Activated CD4-positive, alpha-beta T cell treated with anti-CD3 and anti-CD28 coated beads for 48 hours (primary cell): ENCODE measurements at places on chromosomes 13 and 19.

- DNase-seq = no peak
Observed at GRCh38 chr19:29624489-29625185, 18.6 kb downstream of the POP4 start.

DNA sequence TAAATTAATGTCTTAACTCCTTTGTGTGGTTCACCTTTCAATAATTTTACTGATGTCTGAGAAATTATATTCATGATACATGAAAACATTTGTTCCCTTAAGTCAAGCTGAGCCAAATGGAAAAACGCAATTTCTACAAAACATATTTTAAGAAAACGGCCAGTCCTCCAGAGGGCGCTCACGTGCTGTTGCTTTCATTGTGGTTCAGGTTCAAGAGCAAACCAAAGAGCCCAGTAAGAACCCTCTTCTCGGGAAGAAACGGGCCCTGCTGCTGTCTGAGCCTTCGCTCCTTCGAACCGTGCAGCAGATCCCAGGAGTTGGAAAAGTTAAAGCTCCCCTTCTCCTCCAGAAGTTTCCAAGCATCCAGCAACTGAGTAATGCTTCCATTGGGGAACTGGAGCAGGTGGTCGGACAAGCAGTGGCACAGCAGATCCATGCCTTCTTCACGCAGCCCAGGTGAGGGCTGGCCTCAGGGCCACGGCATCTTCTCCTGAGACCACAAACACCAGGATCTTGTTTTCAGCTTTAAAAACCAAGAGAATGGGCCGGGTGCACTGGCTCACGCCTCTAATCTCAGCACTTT is 4.3 kb downstream of the FAAP24 start:
- DNase-seq = peak; percentile 82

DNA sequence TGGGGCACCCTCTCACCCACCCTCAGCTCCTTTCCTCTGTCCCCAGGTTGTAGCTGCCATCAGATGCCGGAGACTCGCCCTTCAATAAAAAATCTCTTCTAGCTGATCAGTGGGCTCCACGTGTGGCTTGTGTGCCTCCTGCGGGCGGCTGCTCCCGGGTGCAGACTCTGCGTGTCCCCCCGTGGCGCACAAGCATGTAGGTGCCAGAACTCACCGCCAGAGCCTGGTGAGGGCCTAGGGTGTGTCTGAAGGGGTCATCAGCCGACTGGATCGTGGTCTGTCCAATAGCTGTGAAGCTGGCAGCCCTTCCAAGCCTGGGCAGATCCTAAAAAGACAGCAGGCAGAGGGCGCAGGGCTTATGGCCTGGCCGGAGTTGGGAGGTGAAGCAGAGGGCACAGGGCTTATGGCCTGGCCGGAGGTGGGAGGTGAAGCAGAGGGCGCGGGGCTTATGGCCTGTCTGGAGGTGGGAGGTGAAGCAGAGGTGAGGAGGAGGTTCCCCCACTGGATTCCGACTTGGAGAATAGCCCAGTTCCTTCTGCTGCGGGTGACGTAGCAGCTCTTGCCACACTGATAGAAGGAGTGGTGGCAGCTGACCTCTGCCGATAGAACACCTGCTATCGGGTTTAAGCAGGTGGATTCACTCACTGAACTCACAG is 11.7 kb downstream of the NOP53 start:
- no peak for DNase-seq

GRCh38 chr13:99540530-99540929 is 39.3 kb downstream of the TM9SF2 start:
- DNase-seq = no peak

DNA sequence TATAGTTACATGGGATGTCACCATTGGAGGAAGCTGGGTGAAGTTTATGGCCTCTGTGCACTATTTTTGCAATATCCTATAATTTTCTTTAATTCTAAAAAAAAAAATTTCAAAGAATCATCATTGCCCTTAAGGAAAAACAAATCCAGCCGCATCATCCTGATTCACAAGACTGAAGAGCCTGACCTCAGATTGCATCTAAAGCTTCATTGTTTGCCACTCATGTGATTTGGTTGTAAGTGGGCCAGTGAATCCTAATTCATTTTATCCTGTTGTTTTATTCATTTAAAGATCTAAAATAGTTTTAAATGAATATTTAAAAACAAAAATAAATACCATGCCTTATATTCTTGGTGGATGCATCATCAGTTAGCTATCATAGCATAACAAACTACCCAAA is 504.5 kb downstream of the TBC1D4 start:
- DNase-seq = no peak

DNA sequence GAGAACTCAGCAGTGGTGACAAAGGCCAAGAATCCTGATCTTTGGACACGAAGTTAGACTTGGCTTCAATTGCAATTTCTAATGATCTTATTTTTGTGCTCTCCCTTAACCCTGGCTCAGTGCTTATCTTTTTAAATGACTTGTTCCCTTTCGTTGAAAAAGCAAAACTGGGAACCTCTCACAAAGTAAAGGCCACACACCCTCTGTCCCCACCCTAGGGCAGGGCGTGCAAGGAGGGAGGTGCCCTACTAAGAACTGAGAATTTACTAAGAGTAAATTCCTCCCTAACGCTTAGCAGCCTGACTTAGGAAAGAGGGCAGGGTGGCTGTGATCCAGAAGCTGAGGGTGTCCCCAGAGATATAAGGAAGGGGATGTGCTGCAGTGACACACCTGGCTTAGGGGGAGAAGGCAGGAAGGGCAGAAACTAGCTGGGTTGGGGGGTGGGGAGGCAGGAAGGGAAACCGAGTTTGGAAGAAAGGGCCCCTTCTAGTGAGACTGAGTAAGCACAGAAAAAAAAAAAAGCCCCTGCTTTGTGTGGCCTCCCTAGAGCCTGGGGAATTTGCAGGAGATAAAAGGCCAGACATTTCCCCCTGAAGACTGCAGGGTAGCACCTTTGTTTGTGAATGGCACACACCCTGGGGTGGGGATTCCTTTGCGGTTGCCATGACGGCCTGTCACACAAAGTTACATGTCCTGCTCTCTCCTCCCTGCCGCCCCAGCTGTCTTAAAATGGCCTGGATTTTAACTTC is 435.1 kb downstream of the EFNB2 start:
- DNase-seq = no peak

DNA sequence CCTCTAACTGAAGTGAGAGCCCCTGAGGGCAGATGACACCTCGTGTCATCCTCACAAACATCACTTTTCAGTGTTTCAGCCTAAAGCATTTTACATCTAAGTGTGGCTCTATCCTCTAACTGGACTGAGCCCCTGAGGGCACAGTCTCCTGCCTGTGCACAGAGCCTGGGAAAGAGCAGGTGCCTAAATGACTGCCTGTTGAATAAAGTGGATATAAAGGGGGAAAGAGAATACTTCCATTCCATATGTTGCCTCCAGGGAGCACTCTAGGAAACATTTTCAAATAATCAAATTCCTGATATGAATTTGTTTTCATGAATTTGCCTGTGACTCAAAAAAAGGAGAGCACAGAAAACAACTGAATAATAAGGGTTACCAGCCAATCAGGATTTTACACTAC is 32.2 kb downstream of the CNMD start:
- DNase-seq = no peak

DNA sequence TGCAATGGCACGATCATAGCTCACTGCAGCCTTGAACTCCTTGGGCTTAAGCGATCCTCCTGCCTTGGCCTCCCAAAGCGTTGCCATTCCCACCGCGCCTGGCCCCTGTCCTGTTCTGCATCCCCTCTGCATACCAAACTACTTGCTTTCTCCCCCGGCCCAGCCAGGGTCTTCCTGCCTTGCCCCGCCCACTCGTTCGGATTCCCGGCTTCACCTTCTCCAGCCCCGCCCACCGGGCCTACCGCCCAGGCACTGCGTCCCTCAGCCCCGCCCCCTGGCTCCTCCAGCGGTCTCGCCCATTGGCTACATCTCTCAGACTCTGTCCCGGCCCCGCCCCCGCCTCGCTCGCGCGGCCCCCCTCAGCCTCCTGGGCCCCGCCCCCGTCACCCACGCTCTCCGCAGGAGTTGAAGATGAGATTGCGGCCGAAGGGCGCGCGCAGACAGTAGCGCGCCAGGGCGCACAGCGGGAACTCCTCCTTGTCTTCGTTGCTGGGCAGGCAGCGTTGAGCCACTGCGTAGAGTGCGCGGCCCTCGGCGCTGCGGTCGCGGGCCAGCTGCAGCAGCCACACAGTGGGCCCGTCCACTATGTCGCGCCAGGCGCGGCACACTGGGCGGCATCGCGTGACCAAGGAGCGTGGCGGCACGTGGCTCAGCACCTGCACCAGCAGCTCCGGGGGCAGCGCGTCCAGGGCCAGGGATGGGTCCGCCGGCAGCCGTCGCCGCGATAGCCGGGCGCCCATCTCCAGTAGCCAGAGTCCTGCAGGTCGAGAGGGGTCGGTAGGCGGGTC is 19.0 kb downstream of the MRPS12 start:
- peak; percentile 94 for DNase-seq

- no peak for DNase-seq
Observed at GRCh38 chr13:102863590-102863989, 17.8 kb downstream of the ERCC5 start.

GRCh38 chr13:68007576-68007975 is 777.4 kb upstream of the PCDH9 start:
- DNase-seq = no peak

DNA sequence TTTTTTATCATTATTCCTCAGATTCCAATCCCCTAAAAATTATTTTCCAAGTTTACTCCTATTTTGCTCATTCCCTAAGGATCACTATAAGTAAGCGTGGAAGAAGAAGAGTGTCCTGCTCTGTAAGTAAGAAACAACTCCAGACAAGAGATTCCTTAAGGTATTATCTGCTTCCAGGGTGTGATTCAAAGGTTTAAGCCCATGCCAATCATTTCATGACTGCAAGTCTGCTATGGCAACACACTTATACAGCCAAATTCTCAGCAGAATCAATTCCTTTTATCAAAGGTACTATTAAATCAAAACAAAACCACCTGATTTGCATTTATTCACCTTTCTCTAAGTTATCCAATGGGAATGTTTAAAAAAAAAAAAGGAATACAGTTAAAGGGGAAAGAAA is 43.7 kb downstream of the FOXO1 start:
- no peak for DNase-seq

GRCh38 chr19:10037367-10037766 is 24.1 kb downstream of the RDH8 start:
- DNase-seq = no peak

GRCh38 chr19:39953915-39954314 is 17.1 kb upstream of the PSMC4 start:
- DNase-seq = no peak

DNA sequence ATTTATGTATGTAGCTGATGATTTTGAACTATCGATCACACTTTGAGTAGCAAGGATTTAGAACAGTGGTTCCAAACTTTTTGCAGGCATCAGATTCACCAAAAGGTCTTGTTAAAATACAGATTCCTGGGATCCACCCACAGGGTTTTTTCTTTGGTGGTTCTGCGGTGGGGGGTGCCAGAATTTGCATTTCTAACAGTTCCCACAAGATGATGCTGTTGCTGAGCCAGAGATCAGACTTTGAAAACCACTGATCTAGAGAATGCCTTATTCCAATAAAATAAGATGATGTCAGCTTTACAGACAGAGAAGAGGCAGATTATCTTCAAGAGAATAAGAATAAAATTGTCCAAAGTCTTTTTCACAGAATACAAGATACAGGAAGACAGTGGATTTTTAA is 80.9 kb upstream of the SHISA2 start:
- DNase-seq = no peak

DNA sequence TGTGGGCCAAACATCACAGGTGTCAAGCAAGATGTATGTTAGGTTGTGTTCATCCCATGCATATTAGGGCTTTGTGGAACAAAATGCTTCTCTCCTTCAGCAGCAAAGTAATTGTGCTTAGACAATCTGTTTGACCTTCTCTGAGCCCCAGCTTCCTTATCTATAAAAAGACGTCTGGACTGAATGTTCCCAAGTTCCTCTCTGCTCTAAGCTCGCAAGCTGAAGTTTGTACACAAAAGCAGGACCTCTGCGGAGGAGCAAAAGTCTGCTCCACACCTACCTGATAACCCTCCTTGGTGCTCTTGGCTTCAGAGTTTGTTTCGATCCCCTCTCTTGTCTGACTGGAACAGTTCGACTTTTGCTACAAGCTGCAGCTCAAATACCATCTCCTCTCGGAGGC is 95.7 kb upstream of the UBL3 start:
- DNase-seq = no peak

- DNase-seq = no peak
Observed at GRCh38 chr13:83955011-83955410, 72.7 kb upstream of the SLITRK1 start.

DNA sequence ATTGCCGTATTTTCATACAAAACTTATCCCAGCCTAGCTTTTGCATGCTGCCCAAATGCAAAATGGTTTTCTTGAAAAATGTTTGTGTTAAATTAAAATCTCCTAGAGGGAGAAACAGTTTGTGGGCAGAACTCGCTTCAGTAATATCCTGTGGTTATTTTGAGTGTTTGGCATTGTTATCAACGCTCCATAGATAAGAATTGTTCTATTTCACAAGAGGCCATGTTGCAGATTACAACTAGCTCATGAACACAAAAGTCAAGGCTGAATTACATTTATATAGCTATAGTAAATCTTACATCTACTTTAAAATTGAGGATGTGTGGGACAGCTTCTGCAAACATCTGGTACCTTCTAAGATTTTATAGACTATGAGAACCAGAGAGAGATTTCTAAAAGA is 447.9 kb downstream of the DCT start:
- no peak for DNase-seq

DNA sequence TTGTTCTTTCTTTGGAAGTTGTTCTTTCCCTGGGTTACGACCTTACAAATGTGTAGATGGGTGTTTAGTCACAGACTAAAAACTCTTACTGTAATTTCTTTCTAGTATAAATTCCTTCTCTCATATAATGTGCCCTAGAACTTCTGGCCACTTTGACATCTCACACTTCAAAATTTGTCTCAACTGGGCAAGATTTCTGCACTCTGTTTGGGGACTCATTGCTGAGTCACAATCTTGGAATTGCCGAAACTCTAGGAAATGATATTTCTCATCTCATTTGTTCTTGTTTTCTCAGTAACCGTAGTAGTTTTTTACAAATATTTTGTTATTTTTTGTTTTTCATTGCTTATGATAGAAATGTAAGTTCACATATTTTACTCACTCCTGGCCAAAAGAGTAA is 2523.2 kb upstream of the PCDH20 start:
- DNase-seq = no peak

- no peak for DNase-seq
Observed at GRCh38 chr19:34316741-34317301, 48.2 kb upstream of the GPI start.

- DNase-seq = no peak
Observed at GRCh38 chr19:28359431-28360414, 853.2 kb downstream of the UQCRFS1 start.

DNA sequence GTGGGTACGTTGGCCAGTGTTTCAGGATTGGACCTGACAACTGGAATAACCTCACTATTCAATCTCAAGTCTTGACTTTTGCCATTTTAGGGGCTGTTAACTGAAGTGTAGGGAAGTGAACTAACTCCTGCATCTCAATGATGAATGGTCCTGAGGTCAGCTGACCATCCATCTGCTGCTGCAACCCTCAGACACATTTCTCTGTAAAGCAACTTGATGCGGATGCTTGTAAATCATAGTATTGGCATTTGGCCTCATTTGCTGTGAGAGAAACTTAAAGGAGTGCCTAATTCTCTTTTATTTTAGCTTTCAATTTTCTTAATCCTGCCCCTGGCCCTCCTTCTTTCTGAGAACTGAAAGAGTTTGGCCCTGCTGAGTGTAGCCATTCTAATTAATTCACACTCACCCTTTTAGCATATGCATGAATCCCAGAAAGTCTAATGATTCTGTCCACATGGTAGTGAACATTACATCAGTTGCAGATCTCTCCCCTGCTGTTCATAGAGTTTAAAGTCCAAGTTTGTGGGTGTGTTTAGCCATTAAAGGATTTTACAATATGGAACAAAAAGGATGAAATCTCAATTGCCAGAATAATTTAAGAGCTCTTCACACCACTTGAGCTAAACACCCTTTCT is 1531.4 kb upstream of the SLC10A2 start:
- DNase-seq = no peak

GRCh38 chr13:50713523-50714248 is 129.8 kb downstream of the DLEU7 start:
- DNase-seq = peak; percentile 14
